Large intestine (tissue), 12 donors: ENCODE measurements at places on chromosomes 1 and 21. TPM values are rescaled to one million over a fixed set of nuclear protein-coding genes. Genes with fewer than 3 reads are reported as not detected.

Gene OR2G2
- polyA plus RNA-seq = not detected

Gene GRIK3
- polyA plus RNA-seq = 4.5 TPM

Gene CORT
- 1.2 TPM for polyA plus RNA-seq

Gene MRTO4
- polyA plus RNA-seq = 27.4 TPM

Gene CAMK1G
- 0.63 TPM for polyA plus RNA-seq

Gene FTCD
- 61.8 TPM for polyA plus RNA-seq

Gene TMEM269
- 0.10 TPM for polyA plus RNA-seq

- no peak for DNase-seq
Observed at GRCh38 chr1:26857473-26858060, 5.4 kb upstream of the SFN start.

GRCh38 chr1:153945131-153945794 is 1.3 kb downstream of the DENND4B start:
- DNase-seq = no peak

GRCh38 chr1:26771643-26772321 is 16.0 kb upstream of the PIGV start:
- peak; percentile 85 for DNase-seq

- DNase-seq = no peak
Observed at GRCh38 chr21:42641311-42642218, 11.9 kb upstream of the PDE9A start.

GRCh38 chr21:43748622-43749021 is 27.5 kb downstream of the CSTB start:
- no peak for DNase-seq

GRCh38 chr21:45027241-45028196 is 46.9 kb upstream of the ADARB1 start:
- DNase-seq = no peak

GRCh38 chr21:31554511-31555022 is 104.9 kb upstream of the SOD1 start:
- no peak for DNase-seq

- no peak for DNase-seq
Observed at GRCh38 chr21:22795091-22795490, 1796.9 kb downstream of the NCAM2 start.

DNA sequence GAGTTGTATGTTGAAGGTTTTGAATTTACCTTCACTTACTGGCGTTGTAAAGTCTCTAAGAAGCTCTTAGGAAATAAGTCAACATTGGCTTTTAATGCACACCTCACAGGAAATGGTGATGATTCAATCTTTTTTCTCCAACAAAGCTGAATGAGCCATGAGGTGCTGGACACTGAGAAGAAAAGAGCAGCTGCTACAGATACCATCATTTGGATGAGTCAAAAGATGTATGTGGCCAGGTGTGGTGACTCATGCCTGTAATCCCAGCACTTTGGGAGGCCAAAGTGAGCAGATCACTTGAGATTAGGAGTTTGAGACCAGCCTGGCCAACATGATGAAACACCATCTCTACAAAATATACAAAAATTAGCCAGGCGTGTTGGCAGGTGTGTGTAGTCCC is 3.3 kb upstream of the IL23R start:
- no peak for DNase-seq

- DNase-seq = peak; percentile 56
Observed at GRCh38 chr1:46623743-46624644, 7.4 kb upstream of the MOB3C start.
